DMS 273 treated with DMSO at 0.1 percent for 48 hours (cell line): ENCODE measurements at places on chromosomes 3 and 15.

DNA sequence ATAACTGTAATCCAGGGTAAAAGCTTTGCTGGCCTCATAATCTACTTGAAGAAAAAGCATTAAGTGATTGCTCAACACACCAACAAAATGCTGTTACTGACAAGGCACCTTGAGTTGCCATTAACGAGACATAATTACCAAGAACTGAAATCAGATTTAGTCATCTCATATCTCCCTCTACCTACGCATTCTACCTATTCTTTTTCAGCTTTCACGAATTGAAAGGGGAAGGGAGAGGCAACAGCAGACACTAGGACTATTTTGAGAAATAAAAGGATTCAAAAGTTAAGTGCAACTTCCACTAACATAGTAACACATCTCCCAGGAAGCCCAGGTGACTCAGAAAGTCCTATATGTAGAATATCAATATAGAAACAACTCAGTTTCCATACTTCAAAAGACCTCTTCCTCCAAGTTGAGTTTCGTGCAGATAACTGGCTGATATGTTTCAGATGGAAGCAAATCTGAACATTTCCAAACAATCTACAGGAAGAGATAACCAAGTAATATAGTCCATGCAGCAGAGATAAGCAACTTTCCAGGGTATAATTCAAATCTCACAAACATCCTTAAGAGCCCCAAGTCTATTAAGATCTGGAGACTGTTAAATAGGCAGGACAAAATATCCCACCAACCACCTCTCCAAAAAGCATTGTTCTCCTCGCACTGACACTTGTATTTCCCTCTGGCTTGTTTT lies 1.9 kb downstream of the OSBPL10 start:
- no peak for DNase-seq

DNA sequence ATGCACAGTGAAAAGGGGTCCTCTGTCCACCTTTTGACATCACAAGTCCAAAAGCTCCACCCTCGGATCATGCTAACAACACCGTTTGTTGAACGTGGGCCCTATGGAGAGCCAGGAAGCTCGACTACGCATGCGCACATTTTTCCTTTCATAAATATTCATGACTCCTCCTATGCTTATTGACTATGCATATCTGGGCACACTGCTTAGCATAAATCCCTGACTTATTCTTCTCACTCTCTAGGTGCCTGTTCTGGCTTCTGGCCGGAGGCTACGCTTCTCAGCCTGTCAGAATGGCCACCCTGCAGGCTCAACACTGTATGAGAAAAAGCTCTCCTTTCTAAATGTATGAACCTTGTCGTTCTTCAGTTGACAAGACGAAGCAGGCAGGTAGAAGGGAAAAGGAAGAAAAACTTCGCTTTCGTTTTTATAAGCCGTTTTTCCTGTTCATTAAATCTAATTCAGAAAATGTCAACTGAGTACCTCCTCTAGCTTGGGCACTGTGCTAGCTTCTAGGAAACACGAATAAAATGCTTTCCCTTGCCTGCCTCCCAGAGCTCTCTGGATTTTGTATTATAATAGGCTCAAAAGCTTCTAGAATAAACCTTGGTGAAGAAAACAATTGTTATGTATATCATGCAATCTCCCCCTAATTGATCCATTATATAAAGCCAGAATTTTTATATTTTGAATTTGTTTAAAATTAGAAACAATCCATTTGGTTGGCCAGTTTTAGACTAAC lies 207.7 kb downstream of the ATP10A start:
- DNase-seq, result no peak

GRCh38 chr3:112736386-112736785 lies 95.4 kb upstream of the CCDC80 start:
- DNase-seq, result no peak

DNA sequence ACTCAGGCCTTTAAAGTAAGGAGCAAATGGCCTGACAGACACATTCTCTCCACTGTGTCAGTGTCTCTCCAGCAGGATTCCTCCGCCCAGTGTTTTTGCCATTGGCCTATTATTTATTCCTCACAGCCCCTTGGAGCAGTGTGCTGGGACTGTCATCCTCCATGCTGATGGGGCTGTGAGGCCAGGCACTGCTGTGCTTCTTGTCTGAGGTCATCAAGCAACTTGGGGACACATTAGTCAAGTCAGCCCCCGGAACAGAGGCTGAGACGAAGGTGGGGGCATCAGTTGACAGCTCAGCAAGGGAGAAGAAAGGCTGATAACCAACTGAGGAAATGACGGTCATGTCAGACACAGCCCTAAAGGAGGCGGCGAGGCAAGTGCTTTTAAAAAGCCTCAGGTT lies 67.4 kb downstream of the XXYLT1 start:
- no peak for DNase-seq

GRCh38 chr3:68706096-68706495 lies 226.3 kb downstream of the TAFA4 start:
- DNase-seq, result no peak

- no peak for DNase-seq
These were observed at the start of gene ANKUB1 for GRCh38 chr3:149792452-149793270. ANKUB1 (minus strand) TSS chr3:149792554; CDS start chr3:149792366, 188 bp downstream.
